ENCODE measurements at places on chromosomes 7 and 10.

DNA sequence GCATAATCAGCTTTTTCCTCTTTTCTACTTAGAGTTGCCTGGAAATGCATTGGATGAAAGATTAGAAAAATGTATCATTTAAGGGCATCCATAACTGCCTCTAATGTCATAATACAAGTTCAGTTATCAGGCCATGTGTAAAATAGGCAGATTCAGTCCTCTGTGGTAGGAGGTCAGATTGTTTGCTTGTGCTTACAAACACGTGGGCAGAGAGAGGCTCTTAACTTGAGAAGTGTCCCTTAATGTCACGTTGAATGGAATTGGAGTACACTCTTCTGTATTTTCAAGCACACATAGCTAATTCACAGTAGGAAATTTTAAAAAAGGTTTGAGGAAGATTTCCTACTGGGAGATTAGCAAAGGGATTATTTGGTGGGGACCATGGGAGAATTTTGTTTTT is 359.8 kb upstream of the MTPN start:
- no peak for DNase-seq

DNA sequence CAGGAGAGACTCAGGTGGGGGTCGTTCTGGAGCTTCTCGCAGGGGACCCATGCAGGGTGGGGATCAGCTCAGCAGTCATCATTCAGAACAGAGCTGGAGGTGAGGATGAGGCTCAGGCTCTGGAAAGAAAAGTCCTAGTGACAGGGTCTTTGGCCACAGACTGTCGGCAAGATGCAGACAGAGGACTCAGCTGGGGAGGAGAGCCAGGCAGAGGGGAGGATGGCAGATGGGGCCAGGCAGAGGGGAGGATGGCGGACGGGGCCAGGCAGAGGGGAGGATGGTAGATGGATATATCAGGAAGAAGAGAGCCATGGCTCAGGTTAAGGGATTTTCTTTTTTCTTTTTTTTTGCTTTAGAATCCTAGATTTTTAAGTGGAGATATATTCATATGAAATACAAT is 7.7 kb upstream of the IL15RA start:
- DNase-seq: no peak

- DNase-seq: no peak
Measured at GRCh38 chr10:27621461-27621860, 117.4 kb downstream of the RAB18 start.

GRCh38 chr7:144725070-144725469 is 110.8 kb downstream of the TPK1 start:
- DNase-seq: no peak

- no peak for DNase-seq
Measured at GRCh38 chr10:111221682-111222480, 145.1 kb downstream of the ADRA2A start.

DNA sequence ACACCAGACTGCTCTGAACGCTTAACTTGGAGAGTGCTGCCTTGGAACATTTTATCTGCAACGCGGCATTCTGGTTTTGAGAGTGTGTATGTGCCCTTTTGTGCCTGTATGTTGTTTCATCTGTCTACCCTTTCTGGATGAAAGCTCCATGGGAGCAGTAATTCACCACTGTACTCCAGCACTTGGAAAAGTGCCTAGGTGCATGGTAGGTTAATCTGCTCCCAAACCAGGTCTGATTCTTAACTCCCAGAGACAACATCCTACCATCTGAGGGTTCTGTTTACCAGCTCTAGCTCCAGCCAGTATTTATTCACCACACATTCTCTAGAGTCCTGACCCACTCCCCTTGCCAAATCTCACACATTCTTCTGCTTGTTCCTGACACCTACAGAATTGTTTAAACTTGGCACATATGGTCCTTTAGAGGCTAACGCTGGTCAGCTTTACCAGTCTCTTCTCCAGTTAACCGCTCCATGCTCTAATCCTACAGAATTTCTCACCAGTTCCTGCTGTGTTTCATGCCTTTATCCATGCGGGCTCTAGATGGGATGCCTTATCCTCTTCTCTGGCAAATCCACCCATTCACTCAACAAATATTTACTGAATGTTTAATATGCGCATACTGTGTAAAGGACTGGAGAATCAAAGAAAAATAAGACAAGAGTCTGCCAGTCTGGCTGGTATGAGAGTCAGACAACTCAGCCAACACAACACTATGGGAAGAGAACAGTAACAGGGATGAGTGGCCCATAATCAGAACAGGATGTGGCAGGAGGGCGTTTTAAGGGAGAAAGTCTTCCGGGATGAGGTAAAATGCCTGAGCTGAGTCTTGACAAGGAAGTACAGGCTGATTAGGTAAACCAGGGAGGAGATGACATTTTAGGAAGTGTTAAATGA is 46.3 kb downstream of the MTPN start:
- DNase-seq: no peak

GRCh38 chr7:112084520-112084971 is 121.7 kb downstream of the DOCK4 start:
- DNase-seq: no peak

DNA sequence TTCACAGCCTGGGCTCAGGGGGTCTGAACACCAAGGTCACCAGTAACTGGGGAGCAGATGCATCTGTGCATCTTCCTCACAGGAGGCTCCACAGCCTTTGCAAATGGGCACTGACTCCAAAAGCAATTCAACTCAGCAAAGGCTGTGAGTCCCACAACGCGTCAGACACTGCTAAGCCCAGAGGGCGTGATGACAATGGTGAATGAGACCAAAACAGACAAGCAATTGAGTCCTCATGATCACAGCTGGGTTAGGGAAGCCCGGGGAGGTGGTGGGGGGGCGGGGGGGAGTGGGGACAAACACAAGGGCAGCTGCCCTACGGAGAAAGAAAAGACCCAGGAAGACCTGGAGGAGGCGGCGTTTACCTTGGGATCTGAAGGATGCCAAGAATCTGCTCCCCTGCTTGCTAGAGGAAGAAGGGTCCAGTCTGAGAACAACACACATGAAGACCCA is 61.6 kb upstream of the RNF32 start:
- DNase-seq: no peak

DNA sequence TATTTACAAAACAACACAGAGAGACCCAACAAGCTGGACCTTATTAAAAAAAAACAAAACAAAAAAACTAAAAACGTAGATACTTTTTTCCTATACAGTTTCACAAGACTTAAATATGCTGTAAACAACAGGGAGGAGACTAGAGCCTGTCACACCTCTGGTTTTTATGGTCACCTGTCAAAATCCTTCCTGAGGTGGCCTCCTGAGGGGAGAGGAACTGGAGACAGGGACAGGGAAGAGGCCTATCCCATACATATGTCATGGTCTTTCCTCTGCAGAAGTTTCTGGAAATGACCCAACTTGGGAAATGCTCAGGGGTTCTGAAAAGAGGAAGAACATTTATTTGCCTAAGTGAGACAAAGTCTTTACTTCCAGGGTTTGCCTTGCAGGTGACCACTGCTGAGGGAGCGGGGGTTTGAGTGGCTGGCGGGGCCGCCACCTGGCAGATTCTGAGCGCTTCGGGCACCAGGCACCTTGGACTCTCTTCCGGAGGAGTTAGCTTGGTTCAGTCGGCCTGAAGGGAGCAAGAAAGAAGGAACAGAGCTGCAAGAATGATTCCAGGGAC is 18.3 kb downstream of the CPA1 start:
- no peak for DNase-seq

GRCh38 chr10:94608559-94608958 is 63.0 kb downstream of the HELLS start:
- DNase-seq: no peak

DNA sequence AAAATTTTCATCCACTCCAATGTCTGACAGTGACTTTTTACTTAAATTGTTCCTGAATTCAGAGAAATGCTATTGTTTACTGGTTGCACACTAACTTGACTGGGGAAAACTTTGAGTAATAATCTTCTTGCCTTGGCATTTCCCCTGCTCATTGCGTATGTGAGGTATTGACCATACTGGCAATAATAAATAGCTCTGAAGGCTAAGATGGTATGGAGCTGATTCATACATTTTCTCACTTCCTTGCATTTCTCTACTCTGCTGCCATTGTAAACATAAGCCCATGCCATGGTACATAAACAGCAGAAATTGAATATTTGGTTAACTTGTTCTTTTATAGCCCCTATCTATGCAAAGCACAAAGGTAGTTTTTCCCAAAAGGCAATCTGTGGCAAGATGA is 290.0 kb downstream of the RNLS start:
- no peak for DNase-seq

DNA sequence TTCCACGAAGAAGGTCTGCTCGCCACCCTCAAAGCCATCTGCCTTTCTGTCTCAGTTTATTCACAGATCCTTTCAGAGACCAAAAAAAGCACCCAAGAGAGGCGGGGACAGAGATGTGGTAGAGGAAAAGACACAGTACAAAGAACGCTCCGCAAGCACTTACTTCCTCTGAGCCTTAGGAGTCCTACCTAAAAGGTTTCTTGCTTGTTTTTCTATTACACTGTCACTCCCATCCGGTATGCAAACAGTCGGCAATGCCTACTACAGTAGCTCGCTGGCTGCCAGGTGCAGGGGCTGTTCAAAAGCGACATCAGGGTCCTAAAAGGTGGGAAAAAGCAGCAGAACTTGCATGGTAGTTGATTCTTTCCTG is 816 bp downstream of the TECPR1 start:
- no peak for DNase-seq

DNA sequence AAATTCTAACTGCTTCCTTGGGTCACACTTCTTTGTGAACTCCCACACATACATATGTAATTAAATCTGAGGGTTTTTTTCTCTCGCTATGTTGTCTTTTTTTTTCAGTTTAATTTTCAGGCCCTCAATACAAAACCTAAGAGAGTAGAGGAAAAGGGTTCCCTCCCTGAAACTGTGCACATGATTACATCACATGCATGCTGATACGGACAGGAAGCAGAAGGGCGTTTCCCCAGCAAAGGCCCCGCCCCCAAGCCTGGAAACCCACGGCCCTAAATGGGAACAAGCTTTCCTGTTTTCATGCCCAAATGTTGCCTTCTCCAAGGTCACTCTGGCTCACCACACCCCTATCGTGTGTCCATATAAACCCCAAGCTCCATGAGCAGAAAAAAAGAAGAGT is 115.4 kb downstream of the TEX36 start:
- DNase-seq: no peak

GRCh38 chr7:1290679-1291356 is 58.1 kb downstream of the UNCX start:
- no peak for DNase-seq

- no peak for DNase-seq
Measured at GRCh38 chr7:95191795-95192194, 132.5 kb downstream of the PON1 start.
